ENCODE measurements at places on chromosomes 12 and 14.
A peak's percentile ranks its signal among the peaks of the same experiment; 100 is the strongest.

DNA sequence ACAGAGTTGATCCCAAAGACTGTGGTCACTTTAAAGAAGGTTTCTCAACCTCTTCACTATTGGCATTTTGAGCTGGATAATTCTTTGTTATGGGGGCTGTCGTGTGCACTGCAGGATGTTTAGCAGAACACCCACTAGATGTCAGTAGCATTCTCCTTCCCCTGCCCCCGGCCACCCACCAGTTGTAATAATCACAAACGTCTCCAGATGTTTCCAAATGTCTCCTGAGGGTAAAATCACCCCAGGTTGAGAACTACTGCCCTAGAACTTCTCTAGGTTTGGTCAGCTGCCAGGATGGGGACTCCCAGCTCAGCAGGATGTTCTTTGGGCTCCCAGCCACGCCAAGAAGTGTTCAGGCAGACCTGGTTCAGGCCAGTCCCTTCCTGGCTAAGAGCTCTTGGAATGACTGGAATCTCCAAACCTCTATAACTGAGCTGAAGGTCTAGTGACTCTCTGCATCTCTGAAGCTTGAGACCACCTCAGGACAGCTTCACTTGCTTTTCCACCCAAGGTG lies 12.5 kb upstream of the AJUBA start:
- peak; percentile 26 for DNase-seq

- DNase-seq, result peak; percentile 22
Measured at GRCh38 chr12:118714051-118714460, 267.3 kb upstream of the SRRM4 start.

GRCh38 chr12:102643879-102644575 lies 163.7 kb upstream of the IGF1 start:
- DNase-seq, result no peak

- DNase-seq, result no peak
Measured at GRCh38 chr12:124563401-124563800, 4.0 kb downstream of the NCOR2 start.

- DNase-seq, result no peak
Measured at GRCh38 chr12:55707841-55708694, at the start of gene ITGA7. Gene ITGA7 (minus strand): TSS chr12:55707904. CDS start chr12:55707682, 222 bp downstream.

GRCh38 chr12:4991373-4991772 lies 52.3 kb upstream of the KCNA5 start:
- no peak for DNase-seq

GRCh38 chr14:103108749-103109207 lies 14.3 kb downstream of the EXOC3L4 start:
- DNase-seq, result peak; percentile 15

DNA sequence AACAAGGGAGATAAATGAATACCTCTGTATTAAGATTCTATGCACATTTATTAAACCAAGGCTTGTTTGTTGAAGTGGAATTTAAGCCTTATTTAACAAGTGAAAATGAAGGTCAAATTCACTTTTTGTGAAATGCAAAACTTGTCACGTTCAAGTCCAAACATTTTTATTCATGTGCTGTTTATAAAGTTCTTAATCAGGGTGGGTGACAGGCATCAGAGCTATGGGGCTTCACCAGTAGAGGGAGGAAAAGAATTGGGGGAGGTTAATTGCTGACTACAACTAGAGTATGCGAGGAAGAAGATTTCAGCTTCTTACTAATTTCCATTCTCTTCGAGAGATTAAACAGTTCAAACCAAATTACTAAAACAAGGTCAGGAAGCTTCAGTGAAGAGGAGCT lies 9.7 kb downstream of the MOK start:
- no peak for DNase-seq

DNA sequence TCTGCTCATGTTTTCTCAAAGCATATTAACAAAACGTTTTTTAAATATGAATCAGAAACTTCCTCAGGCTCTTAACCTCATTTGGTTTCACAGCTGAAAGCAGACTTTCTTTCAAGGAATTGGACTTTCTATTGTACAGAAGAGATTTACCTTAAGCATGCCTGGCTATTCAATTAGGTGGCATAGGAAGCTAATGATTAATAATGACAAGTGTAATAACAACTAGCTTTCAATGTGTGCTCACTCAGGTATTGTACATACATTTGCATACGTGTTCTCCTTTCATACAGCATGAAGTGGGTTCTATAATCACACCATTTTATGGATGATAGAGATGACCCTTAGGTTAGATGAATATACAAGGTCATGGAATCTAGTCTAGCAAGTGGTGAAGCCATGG lies 115.7 kb downstream of the ANO6 start:
- no peak for DNase-seq

- DNase-seq, result peak; percentile 81
Measured at GRCh38 chr12:93183940-93184671, 193.6 kb upstream of the NUDT4 start.

- no peak for DNase-seq
Measured at GRCh38 chr14:24315243-24315806, 4.0 kb downstream of the LTB4R start.

Measured in GF-D8 (cell line).